Regular cardiac myocyte (primary cell): ENCODE measurements at places on chromosomes 11 and 22. TPM values are rescaled to one million over a fixed set of nuclear protein-coding genes. Genes with fewer than 3 reads are reported as not detected.

The NLRP14 gene
- under 0.01 and 0.19 TPM in 2 replicates for total RNA-seq

The PRMT3 gene
- total RNA-seq, result 11.8 and 16.9 TPM in 2 replicates

The LGALS1 gene
- 4,598 and 6,022 TPM in 2 replicates for total RNA-seq

The UPK3A gene
- total RNA-seq, result not detected in 2 replicates

The PATE4 gene
- not detected in 2 replicates for total RNA-seq

The CCDC134 gene
- 7.9 and 11.3 TPM in 2 replicates for total RNA-seq

The PACS1 gene
- 21.1 and 33.0 TPM in 2 replicates for total RNA-seq

The GP1BB gene
- total RNA-seq, result 0.77 and 2.5 TPM in 2 replicates

The F2 gene
- total RNA-seq, result 0.19 and 0.28 TPM in 2 replicates

The PRR33 gene
- total RNA-seq, result not detected in 2 replicates

The PATE2 gene
- total RNA-seq, result 0.38 TPM in 1 of 2 replicates, not detected in the other

The OR52E1 gene
- not detected in 2 replicates for total RNA-seq

The FGF3 gene
- not detected in 2 replicates for total RNA-seq

The FOSL1 gene
- 17.5 and 28.6 TPM in 2 replicates for total RNA-seq

The GRIA4 gene
- total RNA-seq, result not detected in 2 replicates

The UBQLNL gene
- total RNA-seq, result under 0.01 TPM in 1 of 2 replicates, not detected in the other

The CYB5R2 gene
- total RNA-seq, result 3.4 and 11.5 TPM in 2 replicates

The SLC22A6 gene
- total RNA-seq, result not detected in 2 replicates

The SNAP29 gene
- 6.2 and 7.1 TPM in 2 replicates for total RNA-seq

The WNT11 gene
- total RNA-seq, result 0.19 and 0.85 TPM in 2 replicates

The HEPACAM gene
- not detected in 2 replicates for total RNA-seq

The PDE2A gene
- total RNA-seq, result 1.3 and 3.4 TPM in 2 replicates

The ZNHIT2 gene
- total RNA-seq, result 8.2 and 14.8 TPM in 2 replicates

The JOSD1 gene
- 55.4 and 74.7 TPM in 2 replicates for total RNA-seq

The ESAM gene
- total RNA-seq, result 2.5 and 7.1 TPM in 2 replicates

The TIMP3 gene
- total RNA-seq, result 175 and 211 TPM in 2 replicates

The OR52I1 gene
- total RNA-seq, result not detected in 2 replicates

The KRTAP5-10 gene
- total RNA-seq, result not detected in 2 replicates

The PVALB gene
- not detected in 2 replicates for total RNA-seq

The TRMT2A gene
- total RNA-seq, result 31.2 and 52.7 TPM in 2 replicates

The TRPM5 gene
- not detected in 2 replicates for total RNA-seq

The HBB gene
- total RNA-seq, result not detected in 2 replicates

The TEAD1 gene
- total RNA-seq, result 65.7 and 70.7 TPM in 2 replicates

The NCR3LG1 gene
- 3.1 TPM in 2 replicates for total RNA-seq

The MGAT3 gene
- total RNA-seq, result 1.3 and 3.1 TPM in 2 replicates

The PRODH gene
- total RNA-seq, result not detected in 2 replicates

The APOL5 gene
- under 0.01 TPM in 1 of 2 replicates, not detected in the other for total RNA-seq

The C22orf31 gene
- not detected in 2 replicates for total RNA-seq

The FXYD2 gene
- total RNA-seq, result 0.38 and 1.4 TPM in 2 replicates

The DDI1 gene
- not detected in 2 replicates for total RNA-seq

The TRIM34 gene
- 8.6 and 13.2 TPM in 2 replicates for total RNA-seq

The GPHA2 gene
- not detected in 2 replicates for total RNA-seq

The ACR gene
- not detected in 2 replicates for total RNA-seq

The NXPE2 gene
- total RNA-seq, result not detected in 2 replicates

The LRRC56 gene
- total RNA-seq, result 0.38 and 0.56 TPM in 2 replicates

The KDM4D gene
- total RNA-seq, result 0.56 and 0.77 TPM in 2 replicates

The CPT1B gene
- total RNA-seq, result 0.96 and 3.9 TPM in 2 replicates

The PLAAT5 gene
- total RNA-seq, result not detected in 2 replicates

The TRIM29 gene
- not detected in 2 replicates for total RNA-seq

The YPEL1 gene
- total RNA-seq, result 0.19 and 1.4 TPM in 2 replicates
